ENCODE measurements at places on chromosomes 2 and 18.

DNA sequence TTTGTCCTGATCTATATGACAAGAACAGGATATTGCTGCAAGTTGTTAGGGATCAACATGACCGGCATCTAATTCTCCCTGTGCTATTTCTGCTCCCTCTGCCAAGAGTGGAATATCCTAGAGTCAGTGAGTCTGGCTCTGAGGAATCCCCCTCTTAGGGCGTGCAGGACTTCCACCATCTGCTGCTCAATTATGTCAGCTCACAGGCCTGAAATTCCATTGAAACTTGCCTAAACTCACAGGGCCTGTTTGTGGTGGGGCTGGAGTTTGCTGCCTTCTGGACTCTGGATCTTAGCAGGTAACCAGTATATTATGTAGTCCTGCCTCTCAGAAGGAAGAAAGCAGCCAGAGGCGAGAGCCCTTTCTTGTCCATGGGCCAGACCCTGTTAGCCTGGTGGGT lies 323.0 kb downstream of the TSN start:
- H3K4me1 ChIP-seq = no peaks in the 10 kb centered on the region
- H3K27me3 ChIP-seq = no peaks in the 10 kb centered on the region
- H3K27ac ChIP-seq = no peak overlapping the region
- no peaks in the 10 kb centered on the region for H3K36me3 ChIP-seq

- no peak overlapping the region for H3K4me3 ChIP-seq
- no peaks in the 10 kb centered on the region for H3K36me3 ChIP-seq
- H3K27me3 ChIP-seq = no peaks in the 10 kb centered on the region
- peak; percentile 90 for DNase-seq
- no peak overlapping the region for H3K27ac ChIP-seq
- no peaks in the 10 kb centered on the region for H3K4me1 ChIP-seq
These were observed 189.5 kb downstream of the CTIF start for GRCh38 chr18:48728204-48728833.

- no peaks in the 10 kb centered on the region for H3K27me3 ChIP-seq
- H3K4me3 ChIP-seq = no peak overlapping the region
- H3K4me1 ChIP-seq = no peaks in the 10 kb centered on the region
- no peak for DNase-seq
- no peak overlapping the region for H3K27ac ChIP-seq
These were observed 91.2 kb downstream of the VRK2 start for GRCh38 chr2:58137856-58138255.

GRCh38 chr2:43131890-43132682 lies 94.3 kb downstream of the ZFP36L2 start:
- H3K27me3 ChIP-seq = no peaks in the 10 kb centered on the region
- DNase-seq = no peak
- H3K4me3 ChIP-seq = no peak overlapping the region
- no peaks in the 10 kb centered on the region for H3K4me1 ChIP-seq
- no peak overlapping the region for H3K27ac ChIP-seq

DNA sequence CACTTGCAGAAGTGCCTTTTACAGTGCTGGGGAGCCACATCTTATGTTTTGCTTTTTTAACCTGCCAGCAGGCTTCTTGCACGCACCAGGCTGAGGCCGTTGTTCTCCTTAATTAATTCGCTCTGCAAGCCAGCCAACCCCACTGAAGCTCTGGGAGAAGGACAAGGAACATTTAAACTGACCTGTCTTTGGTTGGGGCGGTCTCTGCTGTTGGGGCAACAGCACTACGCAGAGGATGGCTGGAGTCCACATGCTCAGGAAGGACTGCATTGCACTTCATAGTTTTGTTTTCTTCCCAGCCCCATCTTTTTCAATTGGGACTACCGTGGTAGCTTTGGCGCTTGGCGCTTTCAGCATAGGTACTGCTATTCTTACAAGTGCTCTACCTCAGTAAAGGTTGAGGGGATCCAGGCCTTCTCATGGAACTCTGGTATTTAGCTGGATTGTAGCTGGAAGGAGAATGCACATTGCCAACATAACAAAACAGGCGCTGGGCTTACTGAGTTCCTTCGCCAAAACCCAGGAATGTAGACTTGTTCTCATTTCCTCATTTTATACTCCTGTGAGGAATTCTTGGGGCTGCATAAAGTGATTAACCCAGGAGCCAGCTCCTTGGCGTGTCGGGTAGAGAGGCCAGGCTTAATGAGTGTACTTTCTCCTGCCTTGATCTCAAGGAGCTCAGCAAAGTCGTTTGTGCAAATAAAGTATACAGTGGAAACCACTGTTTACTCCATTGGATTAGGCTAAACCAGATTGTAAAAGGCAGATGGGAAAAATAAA lies 146.2 kb downstream of the PRKCE start:
- H3K4me1 ChIP-seq = no peaks in the 10 kb centered on the region
- H3K4me3 ChIP-seq = no peak overlapping the region
- H3K27ac ChIP-seq = no peak overlapping the region
- no peaks in the 10 kb centered on the region for H3K36me3 ChIP-seq

GRCh38 chr2:18961991-18962421 lies 372.6 kb upstream of the NT5C1B start:
- H3K27me3 ChIP-seq = no peaks in the 10 kb centered on the region
- no peak for DNase-seq
- no peak overlapping the region for H3K27ac ChIP-seq
- no peak overlapping the region for H3K4me3 ChIP-seq

- no peaks in the 10 kb centered on the region for H3K36me3 ChIP-seq
- no peaks in the 10 kb centered on the region for H3K4me1 ChIP-seq
- DNase-seq = no peak
- no peak overlapping the region for H3K4me3 ChIP-seq
These were observed 66.8 kb upstream of the FOSL2 start for GRCh38 chr2:28325567-28326468.

DNA sequence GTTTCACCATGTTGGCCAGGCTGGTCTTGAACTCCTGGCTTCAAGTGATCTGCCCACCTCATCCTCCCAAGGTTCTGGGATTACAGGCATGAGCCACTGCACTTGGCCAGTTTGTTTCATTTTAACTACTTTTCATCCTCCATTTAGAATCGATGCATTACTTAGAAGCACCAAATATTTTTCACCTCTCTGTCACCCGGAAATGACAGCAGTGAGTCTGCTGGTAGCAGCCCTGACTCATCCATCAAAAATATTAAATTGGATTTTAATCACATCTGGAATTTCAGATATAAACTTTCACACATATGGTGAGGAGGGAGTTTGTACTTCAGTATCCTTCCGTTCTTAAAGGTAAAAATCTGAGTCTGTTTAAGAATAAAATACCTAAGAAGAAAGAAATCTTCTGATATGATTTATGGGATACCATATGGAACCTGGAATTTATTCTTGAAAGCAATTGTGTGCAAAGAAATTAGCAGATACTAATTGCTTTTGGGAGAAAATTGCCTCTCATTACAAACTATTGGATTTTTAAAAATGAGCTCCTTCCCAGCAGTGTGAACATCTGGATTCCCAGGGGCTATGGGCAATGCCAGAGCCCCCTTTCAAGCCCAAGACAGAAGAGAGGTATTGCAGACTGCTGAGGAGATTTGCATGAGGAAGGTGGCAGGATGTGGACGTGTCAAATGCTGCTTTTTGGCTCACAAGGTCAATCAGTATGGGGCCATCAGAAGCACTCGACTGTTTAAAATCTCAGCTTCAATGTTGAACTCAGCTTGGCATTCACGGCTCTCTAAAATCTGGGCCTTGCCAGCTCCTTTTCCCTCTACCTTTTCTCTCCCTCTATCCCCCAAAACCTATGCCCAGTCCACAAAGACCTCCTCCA lies 279.5 kb upstream of the SIX2 start:
- H3K4me1 ChIP-seq = no peaks in the 10 kb centered on the region
- no peak overlapping the region for H3K27ac ChIP-seq
- no peak overlapping the region for H3K4me3 ChIP-seq

DNA sequence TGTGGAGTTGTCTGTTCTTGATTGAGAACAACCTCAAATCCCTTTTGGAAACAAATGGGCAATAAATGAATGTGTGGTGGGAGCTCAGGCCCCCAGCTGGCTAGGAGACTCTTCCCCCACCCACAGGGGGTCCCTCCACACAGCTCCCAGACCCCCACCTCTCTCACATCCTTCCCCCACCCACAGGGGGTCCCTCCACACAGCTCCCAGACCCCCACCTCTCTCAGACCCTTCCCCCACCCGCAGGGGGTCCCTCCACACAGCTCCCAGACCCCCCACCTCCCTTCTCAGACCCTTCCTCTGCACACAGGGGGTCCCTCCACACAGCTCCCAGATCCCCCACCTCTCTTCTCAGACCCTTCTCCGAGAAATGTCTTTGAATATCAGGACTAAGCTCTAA lies 79.0 kb upstream of the CTDP1 start:
- no peak overlapping the region for H3K4me3 ChIP-seq
- DNase-seq = no peak
- no peak overlapping the region for H3K27ac ChIP-seq
- H3K4me1 ChIP-seq = no peaks in the 10 kb centered on the region

GRCh38 chr2:84958135-84959059 lies 12.6 kb upstream of the KCMF1 start:
- H3K4me3 ChIP-seq = no peak overlapping the region
- H3K36me3 ChIP-seq = no peaks in the 10 kb centered on the region
- no peak for DNase-seq

DNA sequence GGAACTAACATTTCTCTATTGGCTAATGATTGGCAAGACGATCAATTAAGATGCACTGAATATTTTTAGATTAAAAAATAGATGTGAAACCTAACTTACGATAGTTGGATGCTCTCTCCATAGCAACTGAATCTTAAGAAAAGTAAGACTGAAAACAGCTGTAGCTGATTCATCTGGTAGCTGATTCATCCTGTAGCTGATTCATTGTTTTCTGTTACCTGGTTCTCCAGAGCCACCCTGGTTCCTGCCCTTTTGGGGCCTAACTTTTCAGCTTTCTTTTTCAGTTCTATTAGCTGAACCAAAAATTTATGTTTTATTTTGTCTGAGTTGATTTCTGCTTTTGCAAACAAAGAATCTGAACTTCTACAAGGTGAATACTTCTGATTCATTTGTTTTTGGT lies 22.7 kb upstream of the SPR start:
- H3K27me3 ChIP-seq = no peaks in the 10 kb centered on the region
- no peak for DNase-seq
- no peak overlapping the region for H3K4me3 ChIP-seq
- no peaks in the 10 kb centered on the region for H3K4me1 ChIP-seq

DNA sequence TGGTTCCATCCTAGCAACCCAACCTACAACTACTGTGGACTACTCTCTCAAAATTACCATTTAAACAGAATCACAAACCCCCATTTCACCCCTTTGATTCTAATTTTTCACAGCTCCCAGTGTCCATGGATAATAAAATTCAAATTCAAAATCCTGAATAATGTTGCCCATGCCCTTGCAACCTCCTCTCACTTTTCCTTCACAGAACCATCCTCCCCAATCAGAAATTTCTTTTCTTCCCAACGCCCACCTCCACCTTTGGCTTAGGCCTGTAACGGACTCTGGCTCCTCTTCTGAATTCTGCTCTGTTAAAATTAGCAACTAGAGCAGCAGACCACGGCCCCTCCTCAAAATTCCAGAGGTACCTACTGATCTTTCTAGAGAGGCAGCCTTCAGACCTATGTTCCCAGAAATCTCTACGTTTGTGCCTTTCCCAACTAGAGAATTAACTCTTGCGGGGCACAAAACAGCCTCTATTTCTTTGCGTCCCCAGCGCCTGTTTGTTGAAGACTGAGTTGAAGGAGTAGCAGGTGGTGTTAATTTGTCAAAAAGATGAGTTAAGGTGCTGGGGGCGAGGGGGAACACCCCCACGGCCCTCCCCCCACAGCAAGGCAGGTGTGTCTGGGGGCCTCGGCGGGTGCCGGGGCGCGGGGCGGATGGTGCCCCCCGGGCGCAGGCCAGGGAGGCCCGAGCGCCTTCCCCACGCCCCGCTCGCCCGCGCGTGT lies 428 bp upstream of the MAP3K20 start:
- DNase-seq = no peak
- H3K27ac ChIP-seq = peak overlapping the region; percentile 97
- no peaks in the 10 kb centered on the region for H3K36me3 ChIP-seq

DNA sequence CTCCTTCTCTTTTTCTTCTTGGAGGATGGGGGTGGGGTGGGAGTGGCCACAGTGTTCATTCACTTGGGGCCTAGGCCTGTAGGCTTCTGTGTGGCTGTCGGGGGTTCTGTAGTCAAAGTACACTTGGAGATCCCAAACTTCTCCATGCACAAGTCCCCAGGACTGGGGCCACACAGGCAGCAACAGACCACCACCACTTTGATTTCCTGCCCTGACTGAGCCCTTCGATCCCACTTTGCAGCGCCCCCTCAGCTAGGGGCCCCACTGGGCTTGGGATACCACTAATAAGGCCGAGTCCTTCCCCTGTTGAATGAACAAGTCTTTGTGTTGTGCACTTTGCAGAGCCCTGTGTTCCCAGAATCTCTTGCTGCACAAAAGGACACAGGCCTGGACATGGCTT lies 5.5 kb upstream of the TEX51 start:
- no peaks in the 10 kb centered on the region for H3K4me1 ChIP-seq
- no peak overlapping the region for H3K27ac ChIP-seq
- DNase-seq = no peak
- H3K4me3 ChIP-seq = no peak overlapping the region
- H3K27me3 ChIP-seq = no peaks in the 10 kb centered on the region

GRCh38 chr18:62152844-62153243 lies 34.0 kb downstream of the PIGN start:
- no peaks in the 10 kb centered on the region for H3K36me3 ChIP-seq
- H3K4me1 ChIP-seq = no peaks in the 10 kb centered on the region
- no peak overlapping the region for H3K27ac ChIP-seq
- no peak overlapping the region for H3K4me3 ChIP-seq
- no peaks in the 10 kb centered on the region for H3K27me3 ChIP-seq
- DNase-seq = no peak

GRCh38 chr2:58896638-58897037 lies 655.5 kb upstream of the FANCL start:
- DNase-seq = no peak
- no peak overlapping the region for H3K4me3 ChIP-seq
- H3K4me1 ChIP-seq = no peaks in the 10 kb centered on the region
- H3K36me3 ChIP-seq = no peaks in the 10 kb centered on the region

GRCh38 chr2:39435741-39436591 lies 1.1 kb downstream of the MAP4K3 start:
- H3K4me1 ChIP-seq = peaks cover 7% of the 10 kb centered on the region
- peak overlapping the region; percentile 54 for H3K4me3 ChIP-seq
- H3K36me3 ChIP-seq = no peaks in the 10 kb centered on the region
- H3K27ac ChIP-seq = no peak overlapping the region

- H3K4me3 ChIP-seq = no peak overlapping the region
- no peaks in the 10 kb centered on the region for H3K36me3 ChIP-seq
- no peaks in the 10 kb centered on the region for H3K4me1 ChIP-seq
- no peaks in the 10 kb centered on the region for H3K27me3 ChIP-seq
- no peak for DNase-seq
These were observed 30.9 kb upstream of the PGAP1 start for GRCh38 chr2:196957442-196957841.

- no peak overlapping the region for H3K27ac ChIP-seq
- no peaks in the 10 kb centered on the region for H3K36me3 ChIP-seq
- no peak overlapping the region for H3K4me3 ChIP-seq
- no peaks in the 10 kb centered on the region for H3K27me3 ChIP-seq
- H3K4me1 ChIP-seq = peaks cover 2% of the 10 kb centered on the region
- DNase-seq = no peak
These were observed 53.4 kb downstream of the LIMS1 start for GRCh38 chr2:108587621-108588020.
